HEK293T (cell line): ENCODE measurements at places on chromosomes 2 and 18.
A peak's percentile ranks its signal among the peaks of the same experiment; 100 is the strongest.

- DNase-seq, result no peak
Observed at GRCh38 chr2:74515981-74516633, 1.9 kb downstream of the TLX2 start.

GRCh38 chr2:36296798-36297197 is 58.8 kb upstream of the CRIM1 start:
- no peak for DNase-seq

GRCh38 chr2:3492951-3493614 is 26.2 kb downstream of the ADI1 start:
- DNase-seq, result no peak

- DNase-seq, result no peak
Observed at GRCh38 chr2:127680706-127681287, 5.5 kb upstream of the LIMS2 start.

GRCh38 chr2:200378652-200379290 is 72.3 kb downstream of the SPATS2L start:
- DNase-seq, result no peak

DNA sequence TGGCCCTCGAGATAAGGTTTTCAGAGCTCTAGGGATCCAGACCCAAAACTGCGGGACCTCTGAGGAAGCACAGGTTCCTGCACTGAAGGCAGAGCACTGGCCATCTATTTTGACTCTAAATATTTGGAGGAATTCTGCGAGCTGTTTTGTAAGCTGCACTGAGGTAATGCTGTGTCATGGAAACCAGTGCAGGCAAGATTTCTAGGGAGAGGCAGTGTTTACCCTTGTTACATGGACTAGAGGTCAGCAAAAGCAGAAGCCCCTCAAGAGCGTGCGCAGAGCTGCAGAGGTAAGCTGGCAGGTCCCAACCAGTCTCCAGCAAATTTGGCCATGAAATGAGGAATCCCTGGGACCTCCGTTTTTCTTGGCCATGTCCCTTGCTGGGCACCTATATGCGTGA is 137.3 kb downstream of the RNF152 start:
- DNase-seq, result no peak

DNA sequence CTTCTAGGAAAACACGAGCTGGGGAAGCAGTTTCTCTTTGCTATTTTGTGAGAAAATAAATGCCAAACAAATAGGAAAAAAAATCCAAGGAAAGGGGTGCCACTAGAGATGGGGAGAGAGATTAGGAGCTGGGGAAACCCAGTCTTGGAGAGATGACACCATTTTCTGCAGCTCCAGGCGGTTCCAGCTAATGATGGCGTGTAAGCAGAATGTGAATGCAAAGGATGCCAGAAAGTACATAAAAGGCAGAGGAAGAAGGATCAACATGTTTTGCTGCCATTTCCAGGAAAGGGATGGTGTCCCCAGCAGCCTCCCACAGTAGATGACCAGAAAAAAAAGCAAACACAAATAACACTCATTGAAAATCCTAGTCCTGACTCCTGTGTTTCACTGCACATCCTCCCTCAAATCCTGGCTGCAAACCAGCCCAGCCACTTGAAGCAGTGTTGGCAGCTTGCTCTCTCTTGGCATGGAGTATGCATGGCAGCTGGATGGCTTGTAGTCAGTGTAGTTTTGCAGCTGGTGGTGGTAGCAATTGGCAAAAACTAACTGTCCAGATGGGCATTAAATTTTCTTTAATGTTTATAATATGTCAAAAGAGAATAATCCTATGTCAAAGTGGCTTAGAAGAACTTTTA is 93.6 kb downstream of the FTCDNL1 start:
- no peak for DNase-seq

GRCh38 chr2:133829450-133830020 is 261.3 kb upstream of the NCKAP5 start:
- no peak for DNase-seq

- DNase-seq, result no peak
Observed at GRCh38 chr2:71581026-71581425, 127.7 kb downstream of the DYSF start.

GRCh38 chr2:71589763-71590162 is 136.4 kb downstream of the DYSF start:
- no peak for DNase-seq

DNA sequence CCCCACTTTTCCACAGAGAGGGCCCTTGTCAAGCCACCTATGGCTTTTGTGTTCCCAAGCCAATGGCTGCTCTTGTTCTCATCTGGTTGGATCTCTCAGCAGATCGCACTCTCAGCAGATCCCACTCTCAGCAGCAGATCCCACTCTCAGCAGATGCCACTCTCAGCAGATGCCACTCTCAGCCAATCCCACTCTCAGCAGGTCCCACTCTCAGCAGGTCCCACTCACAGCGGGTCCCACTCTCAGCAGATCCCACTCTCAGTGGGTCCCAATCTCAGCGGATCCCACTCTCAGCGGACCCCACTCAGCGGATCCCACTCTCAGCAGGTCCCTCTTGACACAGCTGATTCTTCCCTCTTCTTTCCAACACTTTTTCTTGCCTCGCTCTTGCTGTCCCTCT is 59.3 kb upstream of the MGAT4A start:
- no peak for DNase-seq

DNA sequence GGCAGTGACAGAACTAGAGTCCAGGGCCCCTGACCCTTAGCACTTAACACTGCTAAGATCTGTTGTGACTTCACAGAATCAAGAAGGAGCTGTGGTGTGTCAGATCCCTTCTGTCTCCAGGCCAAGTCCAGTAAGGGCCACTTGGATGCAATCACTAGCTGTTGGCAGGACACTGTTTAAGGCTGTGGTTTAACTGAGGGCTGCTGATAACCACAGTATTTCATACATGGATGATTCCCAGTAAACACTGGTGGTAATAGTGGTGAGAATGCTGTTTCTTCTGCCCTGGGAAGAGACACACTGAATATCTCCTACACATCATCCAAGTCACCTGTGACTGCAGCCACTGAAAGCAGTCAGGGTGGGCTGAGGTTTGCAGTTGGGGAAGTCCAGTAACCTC is 77.7 kb upstream of the FBXO11 start:
- DNase-seq, result no peak

DNA sequence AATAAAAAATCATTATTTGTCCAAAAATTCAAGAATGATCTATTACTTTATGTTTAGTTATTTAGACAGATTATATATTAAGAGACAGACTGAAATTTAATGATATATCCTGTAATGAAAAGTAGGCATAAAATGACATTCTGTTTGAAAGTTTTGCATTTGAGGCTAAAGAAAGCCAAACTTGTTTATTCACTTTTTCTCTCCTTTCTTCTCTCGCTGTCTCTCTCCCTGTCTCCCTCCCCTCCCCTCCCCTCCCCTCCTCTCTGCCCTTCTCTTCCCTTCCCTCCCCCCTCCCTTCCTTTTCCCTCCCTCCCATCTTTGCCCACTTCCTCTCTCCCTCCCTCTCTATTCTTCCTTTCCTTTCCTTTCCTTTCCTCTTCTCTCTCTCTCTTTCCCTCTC is 270.6 kb downstream of the MYT1L start:
- DNase-seq, result no peak

DNA sequence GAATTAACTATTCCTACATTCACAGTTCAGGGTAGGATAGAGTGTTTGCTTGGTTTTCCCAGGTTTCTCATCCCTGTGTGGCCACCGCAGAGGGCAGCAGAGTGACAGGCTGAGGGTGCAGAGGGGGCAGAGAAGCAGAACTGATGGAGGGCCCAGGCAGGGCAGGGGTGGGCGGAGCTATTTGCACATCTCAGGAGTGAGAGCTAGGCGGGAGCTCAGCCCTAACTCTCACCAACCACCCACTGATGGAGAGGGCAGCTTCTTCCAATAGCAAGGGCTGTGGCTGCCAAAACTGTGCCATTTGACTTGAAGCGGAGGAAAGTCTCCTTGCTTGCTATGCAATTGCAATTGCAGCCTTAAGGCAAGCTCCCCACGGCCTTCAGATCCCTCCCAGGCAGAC is 12.0 kb upstream of the DARS1 start:
- DNase-seq, result peak; percentile 27

DNA sequence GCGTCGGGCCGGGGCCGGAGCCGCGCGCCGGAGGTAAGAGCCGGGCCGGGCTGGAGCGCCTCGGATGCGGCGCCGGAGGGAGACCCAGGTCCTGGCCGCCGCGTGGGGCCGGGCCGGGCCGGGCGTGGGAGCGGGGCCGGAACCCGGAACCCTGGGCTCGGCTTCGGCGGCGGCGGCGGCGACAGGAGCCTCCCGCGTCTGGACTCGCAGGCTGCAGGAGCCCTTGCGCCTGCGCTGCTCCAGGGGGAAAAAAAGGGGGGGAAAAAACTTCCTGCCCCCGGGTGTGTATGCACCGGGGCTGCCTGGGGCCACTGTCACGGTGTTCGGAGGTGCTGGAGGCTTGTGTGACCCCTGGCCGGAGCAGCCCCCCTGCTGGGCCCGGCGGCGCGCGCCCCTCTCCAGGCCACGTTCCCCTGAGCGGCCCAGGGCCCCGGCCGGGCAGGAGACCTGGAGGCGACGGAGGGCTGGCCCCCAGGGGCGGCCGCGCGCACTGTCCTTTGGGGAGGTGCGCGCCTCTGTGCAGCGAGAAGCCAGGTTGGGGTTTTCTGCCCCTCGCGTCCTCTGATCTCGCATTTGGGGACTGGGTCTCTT is 864 bp downstream of the KLHL29 start:
- DNase-seq, result peak; percentile 38

GRCh38 chr2:227479865-227480475 is 8.0 kb downstream of the AGFG1 start:
- no peak for DNase-seq

- DNase-seq, result no peak
Observed at GRCh38 chr2:240889601-240890560, 6.1 kb downstream of the MAB21L4 start.

GRCh38 chr18:2967357-2967756 is 45.6 kb downstream of the LPIN2 start:
- no peak for DNase-seq

GRCh38 chr2:225052703-225053102 is 10.4 kb upstream of the DOCK10 start:
- DNase-seq, result no peak

DNA sequence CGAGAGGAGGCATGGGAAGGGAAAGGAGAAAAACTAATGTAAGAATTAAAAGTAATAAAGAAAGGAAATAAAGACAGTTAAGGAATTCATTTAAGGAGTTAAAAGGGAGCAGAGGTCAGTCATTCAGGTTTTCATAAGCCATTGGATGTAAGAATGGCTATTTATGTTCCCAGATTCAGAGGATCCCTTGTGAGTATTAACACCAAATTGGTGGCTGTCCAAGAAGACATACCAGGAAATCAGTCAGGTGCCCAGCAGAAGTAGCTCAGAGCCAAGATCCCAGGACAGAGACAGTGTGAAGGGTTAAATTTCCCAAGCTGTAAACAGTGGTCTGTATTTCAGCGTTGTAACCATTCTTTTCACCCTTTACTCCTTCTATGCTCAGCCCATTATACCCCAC is 550.4 kb downstream of the BCL11A start:
- no peak for DNase-seq

DNA sequence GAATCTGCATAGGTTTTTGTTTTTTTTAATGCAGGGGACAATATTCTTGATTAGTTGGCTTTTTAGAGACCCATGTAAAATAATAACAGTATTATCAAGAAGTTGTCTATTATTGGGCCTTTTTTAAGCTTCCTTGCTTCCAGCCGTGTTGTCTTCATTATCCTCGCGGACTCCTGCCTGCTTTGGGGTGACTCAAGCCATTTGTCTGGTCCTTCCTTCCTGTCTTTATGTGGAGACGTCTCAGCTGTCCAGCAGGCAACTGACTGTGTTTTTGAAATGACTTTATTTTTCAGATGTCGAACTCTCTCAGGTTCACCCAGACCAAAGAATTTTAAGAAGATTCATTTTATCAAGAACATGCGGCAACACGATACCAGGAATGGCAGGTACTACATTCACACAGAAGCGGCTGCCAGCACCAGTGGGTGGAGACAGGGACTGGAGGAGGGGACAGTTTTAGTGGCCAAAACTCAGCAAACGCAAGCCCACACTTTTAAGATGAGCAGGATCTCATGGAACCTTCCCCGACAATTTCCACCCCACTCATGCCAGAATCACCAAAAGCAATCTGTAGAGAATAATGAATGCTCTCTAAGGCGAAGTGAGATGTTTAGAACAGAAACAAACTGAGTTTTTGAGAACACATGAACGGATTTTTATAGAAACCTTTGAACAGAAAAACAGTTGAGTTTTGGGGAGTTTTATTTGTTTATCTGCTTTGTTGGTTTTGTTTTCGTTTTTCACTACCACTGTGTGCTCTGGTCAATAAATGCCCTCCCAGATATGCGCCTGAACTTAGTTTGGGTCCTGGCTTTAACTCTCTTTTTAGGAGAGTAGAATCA is 59.1 kb downstream of the CABLES1 start:
- no peak for DNase-seq

DNA sequence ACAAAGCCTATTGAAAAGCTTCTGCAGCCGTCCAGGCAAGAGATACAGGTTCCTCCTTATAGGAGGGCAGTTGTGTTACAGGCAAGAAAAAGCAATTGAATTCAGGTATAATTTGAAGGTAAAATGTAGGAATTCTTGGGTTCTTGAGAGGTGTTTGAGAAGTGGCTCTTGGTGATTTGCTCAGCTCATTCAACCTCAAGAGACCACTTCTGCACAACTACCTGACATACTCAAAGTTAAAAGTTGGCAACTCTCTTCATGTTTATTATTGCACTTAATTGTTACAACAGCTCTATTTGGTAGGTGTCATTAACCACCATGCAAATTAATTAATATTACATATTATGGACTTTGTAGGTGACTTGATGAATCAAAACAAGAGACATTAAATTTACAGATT is 753.2 kb downstream of the ADCYAP1 start:
- no peak for DNase-seq

DNA sequence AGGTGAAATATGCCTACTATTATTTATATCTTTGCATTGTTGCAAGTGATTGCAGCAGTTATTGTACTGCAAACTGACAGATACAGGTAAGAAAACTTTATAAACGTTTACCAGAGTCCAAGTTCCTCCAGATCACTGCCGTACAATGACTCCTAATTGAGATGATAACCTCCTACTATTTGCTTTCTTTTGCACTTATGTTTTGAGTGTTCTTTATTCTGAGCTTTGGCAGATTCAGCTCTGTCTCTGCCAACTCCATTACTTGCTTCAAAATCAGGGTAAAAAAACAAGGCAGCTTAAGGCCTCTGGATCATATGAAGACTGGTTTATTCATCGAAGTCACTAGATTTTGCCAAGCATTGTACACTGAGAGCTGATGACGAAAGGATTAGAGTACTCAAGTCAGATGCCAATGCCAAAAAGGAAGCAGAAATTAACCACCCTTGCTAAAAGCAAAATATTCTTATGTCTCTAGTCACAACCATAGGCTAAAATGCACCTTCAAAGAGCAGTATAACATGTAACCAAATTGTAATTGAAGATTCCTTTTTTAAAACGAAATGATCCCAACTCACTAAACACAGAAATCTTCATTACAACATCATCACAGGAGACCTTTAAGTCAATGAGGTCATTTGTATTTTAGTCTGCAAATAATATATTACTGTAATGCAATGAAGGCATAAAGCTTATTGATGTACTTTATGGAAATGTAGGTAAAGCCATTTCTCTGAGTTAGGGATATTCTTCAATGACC is 10.5 kb upstream of the IKZF2 start:
- DNase-seq, result no peak
